ENCODE measurements at places on chromosomes 1 and 21.

GRCh38 chr1:190475421-190476141, 2.1 kb downstream of the BRINP3 start:
- DNase-seq, result no peak

GRCh38 chr1:39392851-39393573, 98.4 kb upstream of the BMP8A start:
- no peak for DNase-seq

- no peak for DNase-seq
These were observed 8.8 kb upstream of the AHCYL1 start for GRCh38 chr1:109975718-109976117.

GRCh38 chr21:38813547-38813946, 7.8 kb downstream of the ETS2 start:
- DNase-seq, result no peak

GRCh38 chr1:192303029-192303428, 13.8 kb upstream of the RGS21 start:
- no peak for DNase-seq

- no peak for DNase-seq
These were observed 61.5 kb downstream of the ADARB1 start for GRCh38 chr21:45135868-45136267.

DNA sequence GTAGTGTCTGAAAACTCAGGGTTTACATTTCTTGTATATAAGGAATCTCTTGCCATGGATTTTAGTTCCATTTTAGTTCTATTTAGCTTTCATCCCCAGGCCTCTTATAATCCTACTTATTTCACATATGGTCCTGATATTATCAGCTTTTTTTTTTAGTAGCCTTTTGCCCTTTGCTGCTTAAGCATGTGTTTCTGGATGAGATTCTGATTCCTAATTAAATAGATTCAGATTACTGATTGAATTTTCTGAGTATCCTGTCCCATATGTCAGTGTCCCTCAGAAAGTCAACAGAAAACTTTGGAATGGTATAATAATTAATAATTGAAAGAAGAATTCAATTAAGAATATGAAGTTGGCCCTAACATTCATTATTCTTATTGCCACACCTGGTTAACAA, 134.7 kb upstream of the HOOK1 start:
- DNase-seq, result no peak

DNA sequence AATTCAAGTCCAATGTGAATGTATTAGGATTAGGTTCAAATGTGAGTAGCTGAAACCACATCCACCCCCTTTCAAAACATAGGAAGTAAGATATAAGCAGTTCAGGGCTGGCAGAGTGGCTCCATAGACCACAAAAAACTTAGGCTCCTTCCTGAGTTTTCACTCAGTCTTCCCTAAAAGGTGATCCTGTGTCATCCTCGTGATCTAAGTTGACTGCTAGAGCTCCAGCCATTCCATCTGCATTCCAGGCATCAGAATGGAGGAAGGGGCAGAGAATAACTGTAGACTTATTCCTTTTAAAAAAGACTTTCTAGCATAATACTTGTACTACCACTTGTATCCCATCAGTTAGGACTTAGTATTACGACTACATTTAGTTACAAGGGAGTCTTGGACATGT, 204.1 kb downstream of the PBX1 start:
- no peak for DNase-seq

DNA sequence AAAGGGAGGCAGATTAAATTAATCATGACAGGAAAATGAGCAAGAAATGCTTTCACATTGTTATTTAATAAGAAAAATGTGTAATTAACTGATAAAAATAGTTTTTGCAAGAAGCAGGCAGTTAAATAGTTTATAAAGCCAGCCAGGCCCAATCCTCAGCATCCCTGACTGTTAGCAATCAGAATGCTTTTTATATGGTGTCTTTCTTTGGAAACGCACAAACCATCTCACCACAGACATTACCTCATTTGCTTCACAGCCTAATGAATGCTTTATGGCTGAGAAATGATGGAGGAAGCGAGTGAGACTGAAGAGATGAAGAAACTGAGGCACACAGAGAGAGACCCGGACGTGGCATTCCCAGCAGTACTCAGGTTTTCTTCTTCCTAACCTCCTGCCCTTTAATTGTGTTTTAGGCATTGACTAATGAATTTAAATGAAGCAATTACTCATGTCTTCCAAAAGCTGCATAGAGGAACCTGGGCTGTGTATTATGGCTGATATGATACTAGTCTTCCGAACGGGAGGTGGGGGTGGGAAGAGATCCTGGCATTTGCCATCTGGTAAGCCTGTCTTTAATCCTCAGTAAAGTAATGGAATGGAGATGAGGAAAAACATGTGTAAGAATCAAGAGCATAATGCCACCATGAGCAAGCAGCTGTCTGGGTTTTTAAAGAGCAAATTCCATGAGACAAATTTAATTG, 116.1 kb upstream of the LMO4 start:
- no peak for DNase-seq

- no peak for DNase-seq
These were observed 6.8 kb downstream of the CPT2 start for GRCh38 chr1:53203466-53203865.

GRCh38 chr1:235495030-235495429, 9.2 kb downstream of the B3GALNT2 start:
- no peak for DNase-seq

- no peak for DNase-seq
These were observed 34.7 kb downstream of the NIPAL3 start for GRCh38 chr1:24450316-24450715.

DNA sequence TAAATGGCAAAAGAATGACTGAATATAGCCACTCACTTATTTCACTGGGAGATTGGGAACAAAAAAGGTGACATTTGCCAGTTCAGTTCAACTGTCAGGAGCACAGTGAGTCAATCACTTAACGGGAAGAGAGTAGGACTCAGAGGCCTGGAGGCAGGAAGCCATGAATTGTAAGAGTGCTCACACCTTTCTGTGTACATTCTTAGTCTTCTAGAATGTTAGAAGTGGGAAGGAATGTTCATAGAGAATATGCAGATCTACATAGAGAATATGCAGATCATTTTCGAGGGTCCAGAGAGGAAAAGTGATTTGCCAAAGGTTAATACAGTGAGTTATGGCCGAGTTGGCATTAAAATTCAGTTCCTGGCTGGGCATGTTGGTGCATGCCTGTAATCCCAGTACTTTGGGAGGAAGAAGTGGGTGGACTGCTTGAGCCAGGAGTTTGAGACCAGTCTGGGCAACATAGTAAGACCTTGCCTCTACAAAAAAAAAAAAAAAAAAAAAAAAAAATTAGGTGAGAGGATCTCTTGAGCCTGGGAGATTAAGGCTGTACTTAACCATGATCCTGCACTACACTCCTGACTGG, 8.3 kb downstream of the IL20 start:
- no peak for DNase-seq

GRCh38 chr1:165678509-165678908, 19.9 kb downstream of the ALDH9A1 start:
- DNase-seq, result no peak

GRCh38 chr1:43953361-43953760, 6.6 kb downstream of the IPO13 start:
- no peak for DNase-seq

DNA sequence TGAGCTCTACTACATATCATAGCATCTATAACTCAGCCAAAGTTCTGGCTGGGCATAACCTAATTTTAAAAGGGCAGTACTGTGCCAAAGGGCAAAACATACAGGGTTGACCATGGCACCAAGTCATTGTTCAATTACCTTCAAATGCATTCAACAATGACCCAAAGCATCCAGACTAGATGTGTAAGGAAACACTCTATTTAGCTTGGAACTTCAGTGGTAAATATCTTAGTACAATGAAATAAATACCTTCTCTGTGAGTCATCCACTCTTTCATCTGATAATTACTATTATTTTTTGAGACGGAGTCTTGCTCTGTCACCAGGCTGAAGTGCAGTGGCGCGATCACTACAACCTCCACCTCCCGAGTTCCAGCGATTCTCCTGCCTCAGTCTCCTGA, 70.0 kb downstream of the NVL start:
- DNase-seq, result no peak

GRCh38 chr21:42735944-42736343, 82.5 kb downstream of the PDE9A start:
- no peak for DNase-seq

DNA sequence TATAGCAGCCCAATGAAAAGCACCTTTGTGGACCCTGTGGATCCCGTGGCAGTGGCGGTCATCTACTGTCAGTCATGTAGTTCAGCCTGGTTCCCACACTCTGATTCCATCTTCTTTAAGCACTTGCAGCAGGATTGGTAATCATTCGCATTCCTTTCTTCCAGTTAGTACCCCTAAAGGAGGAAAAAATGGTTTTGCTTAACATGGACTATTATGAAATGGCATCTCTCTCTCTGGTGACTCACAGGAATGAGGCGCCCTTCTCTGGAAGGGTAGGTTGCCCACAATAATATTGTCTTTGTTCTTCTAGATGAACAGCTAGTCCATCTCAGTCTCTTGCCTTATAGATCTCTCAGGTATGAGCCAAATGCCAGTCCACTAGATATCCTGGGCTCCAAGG, 127.9 kb upstream of the MROH9 start:
- no peak for DNase-seq

DNA sequence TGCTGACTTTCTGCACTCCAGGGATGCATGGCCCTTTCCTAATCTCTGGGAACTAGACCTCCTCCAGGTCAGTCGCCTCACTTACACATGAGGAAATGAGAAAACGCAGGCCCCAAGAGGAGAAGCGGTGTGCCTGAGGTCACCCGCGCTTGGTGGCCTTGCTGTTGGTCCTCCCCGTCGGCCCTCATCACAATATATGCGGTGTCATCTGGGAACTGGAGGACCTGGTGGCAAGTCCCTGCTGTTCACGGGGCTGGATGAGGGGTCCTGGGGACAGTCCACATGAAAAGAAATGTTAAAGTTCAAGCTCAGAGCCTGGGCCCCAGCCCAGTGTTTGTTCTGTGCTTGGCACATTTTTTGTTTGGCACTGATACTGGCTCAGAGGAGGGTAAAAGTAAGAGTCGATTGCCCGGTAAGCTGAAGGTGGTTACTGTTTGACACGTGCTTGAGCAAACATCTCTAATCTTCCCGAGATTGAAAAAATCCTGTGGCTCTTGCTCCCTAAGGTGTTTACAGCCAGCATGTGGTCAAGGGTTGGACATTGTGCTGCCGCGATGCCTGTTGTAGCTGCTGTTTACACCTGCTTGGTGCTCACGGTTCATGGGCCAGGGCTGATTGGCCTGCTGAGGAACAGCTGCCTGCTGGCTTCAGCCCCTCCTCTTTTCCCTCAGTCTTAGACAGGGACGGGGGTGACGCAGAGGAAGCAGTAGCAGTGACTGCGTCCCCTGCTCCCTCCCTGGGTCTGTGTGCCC, 5.2 kb downstream of the COQ8A start:
- no peak for DNase-seq

DNA sequence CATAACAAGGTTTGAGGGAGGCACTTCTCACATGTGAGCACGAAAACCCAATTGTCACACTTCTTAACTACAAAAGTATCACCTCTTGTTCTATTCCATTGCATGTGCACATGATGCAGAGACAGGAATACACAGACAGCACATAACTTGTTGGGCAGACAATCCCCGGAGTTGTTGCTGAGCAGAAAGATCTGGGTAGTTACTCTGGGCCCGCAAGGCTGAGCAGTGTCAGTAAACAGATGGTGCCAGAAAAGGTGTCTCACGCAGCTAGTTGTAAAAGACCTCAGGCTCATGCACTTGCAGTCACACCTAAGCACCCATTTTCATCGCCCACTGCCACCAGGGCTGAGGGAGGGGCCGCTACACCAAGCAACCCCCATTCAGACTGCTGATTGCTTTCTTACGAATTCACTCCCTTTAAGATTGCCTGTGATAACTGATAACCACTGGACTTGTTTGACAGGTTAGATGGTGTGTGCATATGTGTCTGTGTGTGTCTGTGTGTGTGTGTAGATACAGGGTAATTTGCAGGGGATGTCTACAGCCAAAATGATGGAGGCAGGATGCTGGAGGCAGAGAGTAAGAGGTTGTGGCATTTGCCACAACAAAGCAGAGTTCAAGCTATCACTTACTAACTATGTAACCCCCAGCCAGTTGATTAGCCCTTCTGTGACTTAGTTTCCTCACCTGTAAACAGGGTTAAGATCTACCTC, 4.2 kb downstream of the LGR6 start:
- DNase-seq, result no peak

GRCh38 chr21:14814991-14815390, 249.8 kb downstream of the NRIP1 start:
- DNase-seq, result no peak

- no peak for DNase-seq
These were observed 425.5 kb downstream of the LMO4 start for GRCh38 chr1:87754139-87754538.
